ENCODE measurements at places on chromosomes 12 and 14.

GRCh38 chr12:108115123-108116121 lies 13.7 kb upstream of the WSCD2 start:
- DNase-seq, result no peak

DNA sequence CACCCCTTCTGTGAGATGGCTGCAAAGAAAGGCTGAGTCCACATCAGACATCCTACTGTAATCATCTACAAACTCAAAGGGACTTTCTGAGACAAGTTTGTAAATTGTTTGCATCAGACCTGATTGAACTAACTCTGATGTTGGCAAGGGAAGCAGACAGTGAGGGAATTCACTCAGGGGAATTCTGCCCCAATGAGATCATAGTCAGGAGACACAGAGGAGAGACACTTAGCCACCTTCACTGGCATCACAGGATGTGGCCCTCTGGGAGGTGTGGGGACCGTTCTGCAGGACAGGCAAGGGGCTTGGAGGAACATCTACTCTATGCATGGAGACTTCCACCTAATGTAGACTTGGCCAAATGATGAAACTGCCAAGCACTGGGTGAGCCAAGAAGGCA lies 70.7 kb upstream of the DDX11 start:
- peak; percentile 20 for DNase-seq

DNA sequence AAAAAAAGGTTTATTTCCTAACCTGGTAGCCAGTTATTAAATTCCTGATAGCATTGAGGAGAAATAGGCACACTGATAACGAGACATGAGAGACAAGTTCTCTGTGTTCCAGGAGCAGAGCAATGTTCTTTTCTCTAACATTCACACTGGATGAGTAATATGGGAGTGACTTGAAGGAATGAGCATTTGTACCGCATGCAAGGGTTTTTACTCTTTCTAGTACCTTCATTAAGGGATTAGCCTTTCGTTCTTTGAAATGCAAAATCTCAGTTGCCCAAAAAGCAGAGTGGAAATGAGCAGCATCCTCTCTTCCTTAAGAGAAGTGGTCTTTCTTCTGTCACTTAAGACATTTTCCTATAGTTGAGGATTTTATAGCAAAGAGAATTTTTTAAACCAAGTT lies 54.7 kb downstream of the FGD4 start:
- no peak for DNase-seq

GRCh38 chr12:126742241-126742641 lies 1524.7 kb upstream of the TMEM132C start:
- no peak for DNase-seq

DNA sequence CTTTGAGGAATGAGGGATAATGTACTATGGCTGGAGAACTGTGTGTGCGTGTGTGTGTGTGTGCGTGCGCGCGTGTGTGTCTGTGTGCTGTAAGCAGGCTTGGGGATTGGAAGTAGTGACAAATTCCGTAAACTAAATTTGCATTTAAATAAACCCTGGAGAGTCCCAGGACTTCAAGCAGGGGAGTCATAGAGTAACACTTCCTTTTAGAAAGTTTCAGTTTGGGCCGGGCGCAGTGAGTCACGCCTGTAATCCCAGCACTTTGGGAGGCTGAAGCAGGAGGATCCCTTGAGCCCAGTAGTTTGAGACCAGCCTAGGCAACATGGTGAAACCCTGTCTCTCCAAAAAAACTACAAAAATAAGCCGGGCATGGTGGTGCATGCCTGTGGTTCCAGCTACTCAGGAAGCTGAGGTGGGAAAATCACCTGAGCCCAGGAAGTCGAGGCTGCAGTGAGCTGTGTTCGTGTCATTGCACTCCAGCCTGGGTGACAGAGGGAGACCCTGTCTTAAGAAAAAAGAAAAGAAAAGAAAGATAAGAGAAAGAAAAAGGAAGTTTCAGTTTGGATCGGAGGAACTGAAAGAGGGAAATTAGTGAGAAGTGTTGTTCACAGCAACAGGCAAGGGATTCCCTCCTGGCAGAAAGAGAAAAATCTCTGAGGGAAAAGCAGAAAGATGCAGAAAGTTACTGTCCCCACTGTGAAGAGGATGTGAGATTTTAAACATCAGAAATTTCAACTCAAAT lies 222.7 kb upstream of the SOX5 start:
- no peak for DNase-seq

DNA sequence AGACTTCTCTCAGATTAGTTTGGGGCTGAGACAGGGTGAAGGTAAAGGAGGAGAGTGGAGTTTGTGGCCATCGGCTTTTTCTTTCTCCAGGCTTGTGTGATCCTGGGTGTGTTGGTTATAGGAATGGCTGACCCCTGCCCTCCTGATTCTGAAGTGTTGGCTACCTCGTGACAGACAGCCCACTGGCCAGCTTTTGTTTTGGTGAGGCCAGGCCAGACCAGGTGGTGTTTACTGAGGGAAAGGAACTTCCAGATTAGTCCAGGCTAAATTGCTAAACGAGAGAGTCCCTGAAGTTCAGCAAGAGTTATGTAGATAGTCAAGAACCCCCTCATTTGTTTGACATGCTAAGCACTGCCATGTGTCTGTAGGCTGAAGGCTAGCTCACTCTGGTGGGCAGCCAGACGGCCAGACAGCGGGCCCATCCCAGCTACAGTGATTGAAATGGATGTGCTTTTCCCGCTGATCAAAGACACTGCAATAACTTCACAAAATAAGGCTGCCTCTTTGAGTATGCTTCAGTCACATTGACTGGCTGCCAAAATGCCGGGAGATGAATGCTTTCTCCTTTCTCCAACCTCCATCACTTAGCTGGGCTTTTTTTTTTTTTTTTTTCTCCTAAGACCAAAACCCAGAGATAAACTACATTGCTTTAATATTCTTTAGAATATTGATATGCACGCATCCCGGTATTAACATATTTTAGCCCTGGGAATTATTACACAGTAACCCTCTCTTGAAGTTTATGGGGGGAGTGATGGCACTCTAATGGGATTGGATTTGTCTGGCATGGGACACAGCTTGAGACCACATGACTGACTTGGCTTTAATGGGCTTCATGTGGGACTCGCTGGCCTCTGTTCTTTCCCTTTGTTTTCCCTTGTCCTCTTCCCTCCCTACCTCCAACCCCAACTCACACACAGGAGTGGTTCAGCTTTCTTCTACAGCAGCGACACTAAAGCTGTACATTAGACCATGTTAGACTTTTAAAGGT lies 76.9 kb downstream of the SMOC1 start:
- DNase-seq, result no peak

DNA sequence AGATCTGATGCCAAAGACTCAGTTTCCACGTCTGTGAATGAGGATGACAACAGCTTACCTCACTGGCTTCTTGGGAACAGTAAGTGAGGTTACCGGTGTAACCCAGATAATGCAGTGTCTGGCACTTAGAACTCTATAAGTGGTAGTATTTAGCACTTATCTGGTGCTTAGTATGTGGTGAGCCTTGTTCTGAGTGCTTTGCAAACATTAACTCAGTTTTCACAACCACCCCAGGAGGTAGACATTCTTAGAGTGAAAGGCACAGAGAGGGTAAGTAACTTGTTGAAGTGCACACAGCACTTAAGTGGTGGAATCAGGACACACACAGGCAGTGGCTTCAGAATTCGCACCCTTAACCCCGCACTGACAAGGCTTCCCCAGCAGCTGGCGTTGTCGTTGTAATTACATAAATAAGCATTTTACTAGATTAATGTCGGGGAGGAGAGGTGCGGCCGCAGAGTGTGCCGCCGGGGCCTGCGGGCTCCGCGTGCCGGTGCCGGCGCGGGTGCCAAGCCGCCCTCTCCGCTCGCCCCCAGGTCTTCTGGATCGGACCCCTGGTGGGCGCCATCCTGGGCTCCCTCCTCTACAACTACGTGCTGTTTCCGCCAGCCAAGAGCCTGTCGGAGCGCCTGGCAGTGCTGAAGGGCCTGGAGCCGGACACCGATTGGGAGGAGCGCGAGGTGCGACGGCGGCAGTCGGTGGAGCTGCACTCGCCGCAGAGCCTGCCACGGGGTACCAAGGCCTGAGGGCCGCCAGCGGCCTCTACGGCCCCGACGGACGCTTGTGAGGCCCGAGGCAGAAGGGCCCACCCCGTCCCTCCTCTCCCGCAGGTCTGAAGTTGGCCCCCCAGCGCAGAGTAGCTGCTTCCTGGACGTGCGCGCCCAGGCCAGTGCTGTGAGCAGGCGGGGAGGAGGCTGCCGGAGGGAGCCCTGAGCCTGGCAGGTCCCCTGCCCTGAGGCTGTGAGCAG lies 4.6 kb downstream of the AQP2 start:
- DNase-seq, result peak; percentile 74

Data from aorta (tissue), 5 donors.